ENCODE measurements at places on chromosomes 6 and 20.

GRCh38 chr6:156850353-156850752 is 73.2 kb downstream of the ARID1B start:
- no peak for DNase-seq

DNA sequence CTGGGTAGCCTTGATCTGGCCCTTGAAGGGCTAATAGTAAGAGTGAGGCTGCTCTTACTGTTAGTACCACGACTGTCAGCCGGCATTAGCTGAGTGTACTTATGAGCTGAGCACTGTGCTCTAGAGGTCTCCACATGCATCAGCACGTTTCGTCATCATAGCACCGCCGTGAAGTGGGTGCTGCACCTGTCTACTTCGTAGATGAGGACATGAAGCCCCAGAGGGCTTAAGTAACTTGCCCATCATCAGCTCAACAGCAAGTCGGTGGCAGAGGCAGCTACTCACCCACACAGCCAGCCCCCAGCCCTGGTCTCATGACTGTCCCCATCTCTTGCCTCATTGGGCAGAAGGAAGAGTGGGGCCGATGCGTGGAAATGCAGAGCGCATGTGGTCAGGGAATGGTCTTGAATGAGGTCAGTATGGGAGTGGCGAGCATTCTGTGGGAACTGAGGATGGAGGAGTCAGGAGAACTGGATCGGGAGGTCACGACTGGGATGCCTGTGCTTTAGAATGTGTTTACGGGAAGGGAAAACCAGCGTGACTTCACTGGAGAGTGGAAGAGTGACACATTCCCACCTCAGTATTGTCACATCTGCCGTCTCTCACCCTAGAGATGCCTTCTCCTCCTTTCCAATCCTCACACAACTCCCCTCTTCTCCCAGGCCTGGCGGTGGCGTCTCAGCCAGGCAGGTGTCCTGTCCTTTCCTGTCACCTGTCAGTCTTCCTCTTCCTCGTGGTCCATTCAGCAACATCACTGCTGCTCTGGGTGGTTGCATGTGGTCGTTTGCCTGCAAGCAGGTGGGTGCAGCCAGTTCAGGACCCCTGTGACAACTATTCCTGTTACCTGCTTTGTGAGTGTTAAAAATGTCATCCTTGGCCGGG is 6.0 kb downstream of the SYTL3 start:
- no peak for DNase-seq

- no peak for DNase-seq
Observed at GRCh38 chr6:152270301-152270925, 366.7 kb downstream of the SYNE1 start.

GRCh38 chr20:34876406-34877282 is at the start of gene ACSS2:
Gene ACSS2 (plus strand): TSS chr20:34876612. CDS start chr20:34876646, 34 bp downstream.
- peak; percentile 97 for DNase-seq

DNA sequence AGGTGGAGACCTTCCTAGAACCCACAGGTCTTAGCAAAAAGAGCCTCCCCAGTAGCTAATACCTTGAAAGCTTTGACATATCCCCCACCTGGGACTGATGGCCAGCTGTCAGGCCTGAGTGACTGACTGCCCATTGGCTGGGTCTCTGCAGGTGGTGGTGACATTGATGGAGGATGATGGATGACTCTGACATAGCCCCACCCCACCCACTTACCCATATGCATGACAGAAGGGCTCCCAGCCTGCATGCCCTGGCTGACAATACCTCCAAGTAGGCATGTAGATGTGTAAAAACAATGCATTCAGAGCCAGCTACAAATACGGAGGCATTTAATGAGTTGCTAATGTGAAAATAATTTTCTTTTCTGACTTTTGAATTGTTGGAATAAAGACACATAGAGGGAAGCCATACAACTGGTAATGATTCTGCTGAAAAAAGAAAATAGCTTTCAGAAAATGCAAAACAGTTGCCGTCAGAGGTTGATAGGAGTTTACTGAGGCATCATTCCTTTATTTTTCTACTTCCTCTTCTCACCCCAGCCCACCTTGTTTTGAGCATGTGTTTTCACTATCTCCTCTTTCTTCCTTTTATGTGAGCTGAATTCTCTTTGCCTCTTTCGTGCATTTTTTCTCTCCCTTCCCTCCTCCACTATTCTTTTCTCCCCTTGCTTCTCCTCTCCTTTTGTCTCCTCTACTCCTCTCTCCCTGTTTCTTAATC is 70.6 kb downstream of the OLIG3 start:
- DNase-seq: no peak

- no peak for DNase-seq
Observed at GRCh38 chr20:44582311-44583025, at the start of gene PKIG. Gene PKIG (plus strand): TSS chr20:44582579. CDS start chr20:44614557, 31,978 bp downstream.

GRCh38 chr6:132259070-132259469 is 142.2 kb downstream of the MOXD1 start:
- DNase-seq: no peak

DNA sequence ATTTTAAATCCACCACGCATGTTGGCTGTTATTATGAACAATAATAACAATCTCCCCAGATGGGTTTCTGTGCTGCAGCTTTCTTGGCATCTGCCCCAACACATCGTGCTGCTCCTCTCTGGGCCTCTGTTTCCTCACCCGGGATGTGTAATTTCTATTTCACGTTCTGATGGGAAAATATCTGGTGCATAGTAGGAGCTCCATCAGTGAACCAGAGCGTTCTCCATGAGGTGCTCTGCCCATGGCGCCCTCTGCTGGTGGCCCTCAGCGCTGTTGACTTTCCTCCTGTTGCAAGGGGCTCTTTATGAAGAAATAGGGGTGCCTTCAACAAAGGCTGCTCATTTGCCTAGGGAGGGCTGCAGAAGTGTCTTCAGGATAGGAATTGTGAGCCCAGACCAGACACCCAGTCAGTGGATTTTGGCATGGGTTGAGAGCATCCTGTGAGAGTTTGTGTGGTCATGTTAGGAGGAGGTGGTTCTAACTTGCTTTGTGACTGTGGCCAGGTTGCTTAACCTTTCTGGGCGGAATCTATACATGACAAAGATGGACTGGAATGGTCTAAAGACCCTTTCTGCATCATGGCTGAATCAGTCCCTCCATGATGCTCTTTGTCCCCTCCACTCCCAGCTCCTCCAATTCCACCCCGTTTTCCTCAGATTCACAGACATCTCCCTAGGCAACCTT is 8.1 kb downstream of the SCRT2 start:
- DNase-seq: peak; percentile 23

- no peak for DNase-seq
Observed at GRCh38 chr6:38305995-38306681, 333.6 kb downstream of the BTBD9 start.

DNA sequence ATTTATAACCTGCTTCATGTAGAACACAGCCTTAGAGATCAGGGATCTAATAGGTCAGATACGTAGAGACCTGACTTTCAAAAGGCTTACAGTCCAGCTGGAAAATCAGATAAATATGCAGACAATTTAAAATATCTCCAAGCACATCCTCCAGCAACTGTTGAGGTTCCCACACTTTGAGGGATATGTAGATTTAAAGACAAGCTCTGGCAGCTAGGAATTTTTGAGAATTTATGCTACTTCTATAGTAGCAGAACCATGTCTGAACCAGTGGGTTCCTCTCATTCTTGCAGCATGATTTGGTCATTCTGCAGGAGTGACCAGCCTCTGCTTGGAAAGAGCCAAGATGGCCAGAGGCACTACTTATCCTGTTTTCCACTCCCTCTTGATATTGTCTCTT is 60.5 kb downstream of the CYB5R4 start:
- DNase-seq: no peak

DNA sequence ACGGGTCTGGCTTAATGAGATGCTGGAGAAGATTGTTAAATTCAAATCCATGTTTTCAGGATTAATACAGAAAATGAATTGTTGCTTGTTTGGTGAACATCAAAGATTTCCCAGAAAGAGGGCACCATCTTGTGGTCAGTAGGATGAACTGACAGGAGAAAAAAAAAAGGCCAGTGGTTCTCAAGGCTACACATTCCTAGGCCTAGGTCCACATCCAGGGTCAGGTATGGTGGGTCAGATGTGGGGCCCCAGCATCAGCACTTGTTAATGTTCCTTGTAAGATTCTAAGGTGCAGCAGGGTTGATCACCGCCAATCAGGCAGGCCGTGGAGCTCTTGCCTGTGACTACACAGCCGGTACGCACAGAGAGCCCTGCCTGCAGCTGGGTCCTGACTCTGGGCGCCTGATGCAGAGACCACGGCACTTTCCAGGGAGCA is 34.0 kb upstream of the FOXO3 start:
- DNase-seq: no peak

DNA sequence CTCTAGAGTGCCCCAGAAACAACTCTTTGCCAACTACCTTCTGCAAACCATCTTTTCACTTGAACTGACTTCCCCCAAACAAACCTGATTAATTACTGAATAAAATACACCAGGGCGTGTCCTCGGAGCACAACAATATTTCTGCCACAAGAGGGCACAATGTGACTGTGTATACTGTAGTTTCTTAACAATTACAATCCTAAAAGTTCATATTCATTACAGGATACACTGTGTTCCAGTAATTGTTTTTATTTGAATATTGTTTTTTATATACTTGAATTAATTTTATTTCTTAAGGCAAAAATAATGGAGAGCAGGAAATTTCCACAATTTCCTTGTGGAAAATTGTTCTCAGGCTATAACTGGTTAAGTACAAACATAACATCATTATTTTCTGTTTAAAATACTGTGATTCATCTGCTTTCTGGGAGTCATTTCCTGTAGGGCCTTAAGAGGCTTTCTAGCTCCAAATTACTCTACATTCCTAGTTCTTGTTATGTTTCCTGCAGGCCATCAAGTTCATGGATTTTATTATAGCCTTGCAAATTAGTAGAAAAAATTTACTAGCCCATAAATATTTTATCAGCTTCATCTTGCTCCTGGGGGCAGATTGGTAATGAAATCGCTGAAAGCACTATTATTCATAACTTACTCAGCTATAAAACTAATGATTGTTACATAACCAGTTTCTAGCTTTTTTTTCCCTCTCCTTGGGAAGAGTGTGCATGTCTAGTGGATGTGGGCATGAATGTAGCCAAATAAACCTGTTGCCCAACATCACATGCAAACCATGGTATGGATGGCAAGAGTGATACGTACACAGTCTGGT is 51.9 kb upstream of the SLC22A16 start:
- no peak for DNase-seq

GRCh38 chr6:91435630-91436029 is 848.8 kb upstream of the MAP3K7 start:
- DNase-seq: no peak

GRCh38 chr6:41785689-41786450 is 1.6 kb upstream of the TOMM6 start:
- no peak for DNase-seq

DNA sequence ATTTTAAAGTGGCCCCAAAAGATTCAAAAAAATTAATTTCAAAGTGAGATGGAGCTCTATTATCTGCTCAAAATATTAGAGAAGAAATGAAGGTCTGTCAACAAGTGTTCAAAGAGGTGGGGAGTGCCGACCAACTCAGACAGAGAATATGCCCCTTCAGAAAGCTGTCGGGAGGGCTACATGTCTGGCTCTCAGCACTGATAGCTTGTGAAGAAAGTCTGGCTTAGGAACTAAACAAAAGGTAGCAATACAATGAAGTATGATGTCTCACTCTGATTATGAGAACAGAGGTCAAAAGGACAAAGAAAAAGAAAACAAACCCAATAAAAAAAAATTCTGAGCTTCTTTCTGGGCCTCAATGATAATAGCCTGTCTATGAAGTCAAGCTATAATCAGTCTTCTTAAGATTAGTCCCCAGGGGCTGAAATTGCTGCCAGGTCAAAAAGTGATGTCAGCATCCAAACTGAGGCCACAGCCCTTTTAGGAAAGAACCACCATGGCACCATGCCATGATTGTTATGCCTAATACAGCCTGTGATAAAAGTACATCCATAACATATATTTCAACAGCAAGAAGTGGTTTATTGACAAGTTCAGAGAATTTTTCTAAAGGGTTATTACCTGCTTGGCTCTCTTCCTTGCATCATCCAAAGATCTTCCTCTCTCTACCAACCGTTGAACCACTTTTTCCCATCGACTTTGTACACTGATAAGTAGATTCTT is 150.9 kb downstream of the DST start:
- no peak for DNase-seq

GRCh38 chr6:5892669-5893068 is 114.1 kb downstream of the NRN1 start:
- DNase-seq: no peak

DNA sequence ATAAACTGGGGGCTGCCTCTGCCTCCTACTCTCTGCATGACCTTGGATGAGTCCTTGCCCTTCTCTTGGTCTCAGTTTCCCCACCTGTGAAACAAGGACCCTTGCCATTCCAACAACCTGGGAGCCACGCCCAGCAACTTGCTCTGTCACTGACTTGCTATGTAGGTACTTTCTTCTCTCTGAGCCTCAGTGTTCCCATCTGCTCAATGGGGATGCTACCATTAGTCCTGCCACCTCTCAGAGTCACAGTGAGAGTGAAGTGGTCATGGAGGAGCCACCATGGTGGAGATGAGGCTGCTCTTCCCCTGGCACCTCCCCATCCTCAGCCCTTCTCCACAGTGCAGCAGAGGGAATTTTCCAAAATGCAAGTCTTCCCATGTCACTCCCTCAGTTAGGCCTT is 70.6 kb downstream of the CDH22 start:
- DNase-seq: no peak

DNA sequence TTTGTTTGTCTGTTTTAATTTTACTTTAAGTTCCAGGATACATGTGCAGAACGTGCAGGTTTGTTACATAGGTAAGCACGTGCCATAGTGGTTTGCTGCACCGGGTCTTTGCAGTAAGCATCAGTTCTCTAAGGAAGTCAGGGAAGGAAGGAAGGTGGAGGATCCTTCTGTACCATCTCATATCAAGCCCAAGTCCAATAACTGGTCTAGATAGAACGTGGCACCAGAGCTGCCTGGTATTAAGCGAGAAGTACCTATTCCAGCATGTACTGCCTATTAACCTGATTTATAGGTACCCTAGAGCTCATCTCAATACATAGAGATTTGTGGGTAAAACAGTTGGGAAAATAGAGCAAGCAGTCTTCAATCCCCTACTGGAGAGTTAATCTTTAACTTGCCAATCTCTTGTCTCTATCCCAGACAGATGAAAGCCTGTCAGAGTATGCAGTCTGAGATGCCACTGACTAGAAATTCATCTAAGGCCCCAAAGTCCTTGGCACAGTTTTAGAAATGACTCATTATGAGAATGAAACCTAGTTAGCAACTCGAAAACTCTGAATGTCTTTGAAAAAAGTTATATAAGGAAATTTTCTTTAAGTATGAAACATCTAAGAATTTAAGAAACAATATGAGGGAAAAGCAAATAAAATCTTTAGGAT is 144.9 kb downstream of the TFAP2A start:
- DNase-seq: no peak

- DNase-seq: no peak
Observed at GRCh38 chr6:29590218-29590808, 5.4 kb downstream of the OR2H2 start.

DNA sequence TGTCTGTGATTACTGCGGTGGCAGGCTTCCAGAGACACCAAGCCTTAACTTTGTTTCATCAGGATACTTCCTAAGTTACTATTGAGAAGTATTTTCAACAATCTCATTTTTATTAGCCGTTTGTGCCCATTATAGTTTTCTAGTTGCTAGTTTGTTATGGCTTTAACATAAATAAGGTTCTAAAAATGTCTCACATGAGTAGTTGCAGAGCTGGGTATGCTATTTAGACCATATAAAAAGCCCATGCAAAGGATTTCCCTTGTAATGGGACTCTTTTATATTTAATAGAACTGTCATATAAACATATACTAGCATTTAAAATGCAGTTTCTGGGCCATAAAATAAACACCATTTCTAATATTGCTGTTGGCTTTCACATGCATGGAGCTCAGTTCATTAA is 205.3 kb upstream of the TCF21 start:
- DNase-seq: no peak

- DNase-seq: no peak
Observed at GRCh38 chr6:74598462-74599393, 607.1 kb downstream of the COL12A1 start.

GRCh38 chr20:49620364-49621240 is 52.7 kb upstream of the PTGIS start:
- no peak for DNase-seq

All from stimulated activated CD4-positive, alpha-beta T cell treated with anti-CD3 and anti-CD28 coated beads, Interleukin-1b, Interleukin-23, amount 100 ng/mL, for 1 hour (primary cell).